ENCODE measurements at places on chromosomes 4 and X.

GRCh38 chrX:116241001-116241400 is 70.5 kb downstream of the AGTR2 start:
- no peak for DNase-seq

GRCh38 chr4:26941951-26942350 is 81.3 kb downstream of the STIM2 start:
- DNase-seq: no peak

DNA sequence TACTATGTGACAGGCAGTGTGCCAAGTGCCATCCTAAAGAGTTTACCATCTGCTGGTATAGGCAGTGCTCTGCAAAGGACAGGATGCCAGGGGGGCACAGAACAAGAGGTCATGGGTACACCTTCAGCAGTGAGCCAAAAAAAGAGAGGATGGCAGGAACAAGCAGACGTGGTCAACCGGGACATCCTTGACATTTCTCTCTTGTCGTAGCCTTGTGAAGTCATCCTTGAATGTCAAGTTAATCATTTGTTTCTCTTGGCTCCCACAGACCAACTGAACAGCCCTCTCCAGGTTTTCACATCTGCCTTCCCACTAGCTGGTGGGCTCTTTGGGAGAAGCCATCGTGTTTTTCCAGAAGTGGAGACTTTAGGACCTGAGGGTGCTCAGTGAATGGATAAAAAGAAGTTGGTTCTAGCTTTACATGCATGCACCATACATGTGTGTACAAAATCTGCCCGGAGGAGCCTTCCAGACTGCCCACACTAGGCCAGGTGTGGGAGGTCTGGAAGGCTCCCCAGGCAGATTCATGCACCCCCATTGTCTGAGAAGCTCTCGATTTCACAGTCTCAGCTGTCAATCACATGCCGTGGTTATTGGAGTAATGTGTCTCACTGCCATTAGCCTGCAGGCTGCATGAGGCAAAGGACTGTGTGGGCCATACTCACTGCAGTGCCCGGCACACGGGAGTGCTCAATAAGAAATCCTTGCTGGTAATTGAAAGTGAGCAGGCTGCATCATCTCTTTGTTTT is 16.4 kb downstream of the PNMA6F start:
- DNase-seq: no peak

DNA sequence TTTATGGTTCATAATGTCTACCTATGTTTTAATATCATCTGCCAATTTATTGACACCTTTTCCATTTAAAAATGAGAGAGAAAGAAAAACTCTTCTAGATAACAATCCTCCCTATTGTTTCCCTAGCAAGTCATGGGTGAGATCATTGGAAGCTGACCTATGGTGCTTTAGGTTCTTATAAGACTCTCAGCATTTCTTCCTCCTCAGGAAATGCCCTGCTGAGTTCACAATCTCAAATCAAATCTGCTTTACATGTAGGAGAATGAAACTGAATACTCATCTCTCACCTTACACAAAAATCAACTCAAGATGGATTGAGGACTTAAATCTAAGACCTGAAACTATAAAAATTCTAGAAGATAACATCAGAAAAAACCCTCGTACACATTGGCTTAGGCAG is 267.4 kb downstream of the RAPGEF2 start:
- DNase-seq: no peak

DNA sequence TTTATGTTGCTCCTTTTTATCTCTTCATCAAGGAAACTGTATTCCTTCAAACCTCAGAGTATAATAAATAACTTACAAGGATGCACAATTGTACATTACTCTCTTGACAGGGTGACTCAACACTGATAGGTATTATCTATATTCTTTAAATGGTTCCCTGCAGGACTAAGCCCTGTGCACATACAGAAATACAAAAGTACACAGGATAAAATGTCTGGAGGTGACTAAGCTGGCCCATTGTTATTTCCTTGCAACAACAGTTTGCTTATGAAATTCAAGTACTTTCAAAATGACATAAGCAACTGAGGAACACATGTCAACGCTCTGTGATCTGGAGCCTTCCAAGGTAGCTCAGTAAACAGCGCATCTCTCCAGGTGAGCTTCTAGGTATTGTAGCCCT is 83.8 kb upstream of the RPL34 start:
- no peak for DNase-seq

DNA sequence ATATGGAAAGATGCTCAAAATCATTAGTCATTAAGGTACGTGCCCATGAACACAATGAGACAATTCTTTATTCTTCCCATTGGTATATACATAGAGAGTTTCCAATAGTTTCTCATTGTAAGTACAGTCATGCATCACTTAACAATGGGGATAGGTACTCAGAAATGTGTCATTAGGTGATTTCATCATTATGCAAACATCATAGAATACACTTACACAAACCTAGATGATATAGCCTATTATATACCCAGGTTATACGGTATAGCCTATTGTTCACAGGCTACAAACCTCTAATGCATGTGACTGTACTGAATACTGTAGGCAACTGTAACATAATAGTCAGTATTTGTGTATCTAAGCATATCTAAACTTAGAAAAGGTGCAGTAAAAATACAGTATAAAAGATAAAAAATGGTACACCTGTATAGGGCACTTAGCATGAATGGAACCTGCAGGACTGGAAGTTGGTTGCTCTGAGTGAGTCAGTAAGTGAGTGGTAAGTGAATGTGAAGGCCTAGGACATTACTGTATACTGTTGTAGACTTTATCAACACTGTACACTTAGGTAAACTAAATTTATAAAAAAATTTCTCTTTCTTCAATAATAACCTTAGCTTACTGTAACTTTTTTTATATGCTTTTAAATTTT is 49.6 kb downstream of the KLHL13 start:
- no peak for DNase-seq

GRCh38 chr4:36187723-36188333 is 56.5 kb downstream of the ARAP2 start:
- no peak for DNase-seq

DNA sequence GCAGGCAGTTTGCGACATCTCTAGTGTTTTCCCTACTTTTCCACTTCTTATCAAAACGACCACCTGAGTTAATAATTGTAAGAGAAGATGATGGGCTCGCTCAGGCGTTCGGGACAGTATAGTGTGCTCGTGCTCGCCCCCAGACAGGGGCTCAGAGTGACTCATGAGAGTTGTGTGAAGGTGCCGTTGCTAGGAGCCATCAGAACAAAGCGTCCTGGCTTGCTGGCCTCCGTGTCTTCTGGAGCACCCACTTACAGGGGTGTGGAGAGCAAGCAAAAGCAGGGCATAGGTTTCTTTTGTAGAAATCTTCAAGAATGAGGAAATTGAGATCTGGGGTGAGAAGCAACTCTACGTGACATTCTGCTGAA is 73.0 kb upstream of the ADGRG2 start:
- DNase-seq: no peak

GRCh38 chr4:163863082-163863481 is 368.6 kb downstream of the TMA16 start:
- DNase-seq: no peak

GRCh38 chrX:9878146-9878820 is 88.9 kb upstream of the CLDN34 start:
- DNase-seq: no peak

GRCh38 chrX:22392133-22392948 is 119.6 kb downstream of the CBLL2 start:
- no peak for DNase-seq

DNA sequence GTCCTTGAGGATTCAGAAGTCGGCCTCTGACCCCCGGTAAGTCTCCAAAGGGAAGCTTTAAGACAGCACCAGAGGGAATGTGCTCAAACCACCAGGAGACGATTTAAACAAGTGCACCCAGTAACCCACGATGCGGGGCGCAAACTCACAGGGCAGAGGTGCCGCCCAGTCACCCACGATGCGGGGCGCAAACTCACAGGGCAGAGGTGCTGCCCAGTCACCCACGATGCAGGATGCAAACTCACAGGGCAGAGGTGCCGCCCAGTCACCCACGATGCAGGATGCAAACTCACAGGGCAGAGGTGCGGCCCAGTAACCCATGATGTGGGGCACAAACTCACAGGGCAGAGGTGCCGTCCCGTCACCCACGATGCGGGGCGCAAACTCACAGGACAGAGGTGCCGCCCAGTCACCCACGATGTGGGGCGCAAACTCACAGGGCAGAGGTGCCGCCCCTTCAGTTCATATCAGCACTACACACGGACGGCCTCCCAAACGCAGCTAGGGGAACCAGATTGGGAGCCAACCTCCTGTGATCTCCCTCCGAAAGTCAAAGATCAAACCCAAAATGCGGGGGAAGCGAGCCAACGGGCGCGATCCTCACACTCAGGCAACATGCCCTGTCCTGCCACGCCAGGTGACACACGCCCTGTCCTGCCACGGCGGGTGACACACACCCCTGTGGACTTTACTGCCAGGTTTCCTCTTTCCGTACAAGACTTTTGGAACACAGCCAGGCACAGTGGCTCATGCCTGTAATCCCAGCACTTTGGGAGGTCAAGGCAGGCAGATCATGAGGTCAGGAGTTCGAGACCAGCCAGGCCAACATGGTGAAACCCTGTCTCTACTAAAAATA is 11.3 kb downstream of the PPP2R3B start:
- DNase-seq: no peak

GRCh38 chrX:124392794-124393193 is 46.4 kb downstream of the SH2D1A start:
- no peak for DNase-seq

- no peak for DNase-seq
Observed at GRCh38 chr4:160611181-160611580, 1508.3 kb downstream of the RAPGEF2 start.

GRCh38 chrX:132077912-132078311 is 49.9 kb downstream of the FRMD7 start:
- DNase-seq: no peak

DNA sequence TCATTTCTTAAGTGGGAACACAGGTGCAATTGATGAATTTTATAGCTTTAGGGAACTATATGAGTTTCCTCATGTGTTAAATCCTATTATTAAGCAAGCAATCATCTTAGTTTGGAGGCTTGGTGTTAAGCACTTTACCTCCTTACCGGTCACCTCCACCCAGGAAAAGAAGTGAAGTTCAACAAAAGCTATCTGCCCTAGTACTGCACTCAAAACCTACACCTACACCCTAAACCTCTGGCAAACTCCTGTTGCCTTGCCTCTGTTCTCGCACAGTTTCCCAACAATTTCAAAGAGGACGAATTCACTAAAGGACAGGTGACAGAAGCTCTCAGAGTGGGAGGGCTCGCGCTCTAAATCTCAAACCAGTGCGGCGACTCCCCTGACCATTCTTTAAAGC is 85.7 kb upstream of the TENT5D start:
- no peak for DNase-seq

GRCh38 chrX:21632027-21632426 is 26.1 kb downstream of the KLHL34 start:
- DNase-seq: no peak

GRCh38 chr4:115515772-115516171 is 402.4 kb upstream of the NDST4 start:
- DNase-seq: no peak

DNA sequence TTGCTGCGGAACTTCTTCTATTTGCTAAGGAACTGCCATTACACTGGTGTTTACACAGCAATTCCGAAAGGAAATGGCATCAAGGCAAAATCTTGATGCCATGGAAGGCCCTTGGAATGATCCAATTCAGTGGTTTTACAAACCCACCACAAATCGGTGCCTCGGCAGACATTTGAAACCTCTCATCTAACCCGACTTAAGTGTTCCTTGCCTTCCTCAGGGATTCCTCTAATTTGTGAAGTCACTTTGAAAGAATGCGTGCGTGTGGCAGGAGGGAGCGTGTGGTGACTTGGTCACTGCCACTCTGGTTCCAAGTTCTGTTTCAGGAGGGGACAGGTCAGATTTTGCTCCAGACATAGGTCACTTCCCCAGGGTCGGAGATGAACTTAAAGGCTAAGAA is 4.8 kb downstream of the NOP14 start:
- no peak for DNase-seq

DNA sequence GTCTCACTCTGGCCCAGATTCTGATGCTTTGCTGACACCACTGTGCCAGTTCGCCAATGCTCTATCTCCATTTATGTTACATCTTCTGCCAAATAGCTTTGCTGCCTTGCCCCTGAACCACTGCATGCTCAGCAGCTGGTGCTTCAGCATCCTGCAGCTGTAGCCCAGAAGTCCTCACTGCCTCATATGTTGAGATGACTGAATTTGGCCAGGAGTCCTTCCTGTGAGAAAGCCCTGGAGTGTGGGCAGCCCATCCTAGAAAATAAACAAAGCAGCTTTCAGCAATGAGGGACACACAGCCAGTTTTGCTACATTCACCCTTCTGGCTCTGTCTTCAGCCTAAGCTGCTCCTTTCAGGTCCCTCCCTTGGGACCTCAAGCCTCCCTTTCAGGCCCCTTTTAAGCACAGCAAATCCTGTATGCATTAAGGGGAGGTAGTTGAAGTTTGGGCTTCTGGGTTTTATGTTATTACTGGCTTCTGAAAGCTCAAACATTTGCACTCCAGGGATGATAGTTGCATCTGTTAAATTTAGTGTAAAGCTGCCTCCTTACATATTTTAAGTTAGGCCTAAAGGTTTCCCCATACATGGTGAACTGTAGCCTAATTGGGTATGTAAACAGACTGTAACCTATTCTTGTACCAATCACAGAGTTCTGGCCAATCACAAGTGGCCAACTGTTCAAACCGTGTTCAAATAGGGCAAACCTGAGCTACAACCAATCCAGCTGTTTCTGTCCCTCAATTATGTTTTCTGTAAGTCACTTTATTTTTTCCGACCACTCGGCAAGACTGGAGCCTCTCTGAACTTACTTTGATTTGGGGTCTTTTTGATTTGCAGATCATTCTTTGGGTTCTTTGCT is 2.1 kb upstream of the TMEM165 start:
- no peak for DNase-seq

- no peak for DNase-seq
Observed at GRCh38 chr4:158315706-158316105, 105.4 kb downstream of the TMEM144 start.

DNA sequence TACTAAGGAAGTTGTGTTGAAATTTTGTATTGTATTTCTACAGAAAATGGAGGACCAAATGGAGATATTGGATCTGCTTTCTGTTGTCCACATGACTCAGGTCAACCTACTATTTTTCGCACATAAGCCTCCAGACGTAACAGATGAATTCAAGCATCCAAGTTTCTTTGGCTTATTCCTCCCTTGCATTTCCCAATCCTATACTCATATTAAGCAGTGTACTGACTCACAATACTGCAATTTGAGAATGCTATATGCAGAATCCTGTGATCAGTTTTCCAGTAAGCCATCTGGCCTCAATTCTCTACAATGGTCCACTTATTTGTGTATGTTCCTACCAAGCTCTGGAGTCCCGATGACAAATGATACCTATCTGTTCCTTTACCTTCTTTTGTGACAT is 75.7 kb downstream of the ASB9 start:
- no peak for DNase-seq

DNA sequence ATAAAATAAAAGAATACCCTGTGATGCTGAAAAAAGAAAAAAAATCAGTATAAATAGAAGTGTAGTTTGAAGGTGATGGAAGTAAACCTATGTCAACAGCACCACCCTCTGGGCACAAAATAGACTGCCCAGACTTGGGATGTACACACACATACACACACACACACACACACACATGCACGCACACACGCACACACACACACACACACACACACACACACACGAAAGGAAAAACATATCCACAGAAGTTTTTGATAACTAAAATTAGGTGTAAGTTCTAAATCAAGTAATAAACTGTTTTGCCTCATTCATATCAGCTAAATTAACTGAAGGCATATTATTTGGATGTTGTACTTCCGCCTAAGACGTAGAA is 40.5 kb downstream of the ANXA5 start:
- no peak for DNase-seq

GRCh38 chr4:75696071-75696470 is 22.9 kb upstream of the G3BP2 start:
- DNase-seq: no peak
